Stimulated activated CD4-positive, alpha-beta T cell treated with anti-CD3 and anti-CD28 coated beads, Interleukin-1b, Interleukin-23, amount 100 ng/mL, for 1 hour (primary cell): ENCODE measurements at places on chromosomes 1 and 21.
A peak's percentile ranks its signal among the peaks of the same experiment; 100 is the strongest.

- DNase-seq = no peak
These were observed 28.4 kb downstream of the AK2 start for GRCh38 chr1:33008051-33008914.

- no peak for DNase-seq
These were observed 816 bp downstream of the HYI start for GRCh38 chr1:43452789-43453441.

DNA sequence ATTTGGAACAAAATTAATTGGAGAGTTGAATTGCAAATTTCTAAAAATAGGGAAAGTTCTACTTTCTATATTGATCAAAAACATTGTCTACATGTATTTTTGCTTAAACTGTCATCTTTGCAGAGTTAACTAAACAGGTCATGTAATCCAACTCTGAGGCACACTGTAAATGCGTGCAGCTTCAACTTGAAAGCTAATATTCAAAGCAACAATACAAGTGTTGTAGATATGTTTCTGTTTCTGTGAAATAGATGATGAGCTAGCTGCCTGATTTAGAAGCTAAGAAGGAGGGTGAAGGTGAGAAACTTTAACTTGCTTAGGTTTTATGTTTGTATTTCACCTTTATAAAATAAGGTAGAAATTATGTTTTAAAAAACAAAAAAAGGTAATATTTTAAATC, 77.2 kb downstream of the IVNS1ABP start:
- DNase-seq = no peak

DNA sequence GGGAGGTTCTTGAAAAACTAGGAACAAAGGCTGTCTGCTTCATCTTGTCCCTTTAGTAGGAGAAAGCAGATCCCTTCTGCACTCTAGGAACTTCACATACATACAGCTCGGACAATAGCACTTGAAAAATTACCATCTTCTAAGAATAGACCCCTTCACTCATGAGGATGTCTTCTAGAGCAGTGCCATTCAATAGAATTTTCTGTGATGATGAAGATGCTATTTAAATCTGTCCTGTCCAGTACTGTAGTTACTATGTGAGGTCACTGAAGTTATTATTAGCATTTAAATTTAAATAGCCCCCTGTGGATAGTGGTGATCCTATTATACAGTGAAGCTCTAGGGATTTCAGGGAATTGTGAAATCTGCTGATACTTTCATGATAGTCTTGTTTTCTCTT, 46.4 kb upstream of the RAB3GAP2 start:
- no peak for DNase-seq

DNA sequence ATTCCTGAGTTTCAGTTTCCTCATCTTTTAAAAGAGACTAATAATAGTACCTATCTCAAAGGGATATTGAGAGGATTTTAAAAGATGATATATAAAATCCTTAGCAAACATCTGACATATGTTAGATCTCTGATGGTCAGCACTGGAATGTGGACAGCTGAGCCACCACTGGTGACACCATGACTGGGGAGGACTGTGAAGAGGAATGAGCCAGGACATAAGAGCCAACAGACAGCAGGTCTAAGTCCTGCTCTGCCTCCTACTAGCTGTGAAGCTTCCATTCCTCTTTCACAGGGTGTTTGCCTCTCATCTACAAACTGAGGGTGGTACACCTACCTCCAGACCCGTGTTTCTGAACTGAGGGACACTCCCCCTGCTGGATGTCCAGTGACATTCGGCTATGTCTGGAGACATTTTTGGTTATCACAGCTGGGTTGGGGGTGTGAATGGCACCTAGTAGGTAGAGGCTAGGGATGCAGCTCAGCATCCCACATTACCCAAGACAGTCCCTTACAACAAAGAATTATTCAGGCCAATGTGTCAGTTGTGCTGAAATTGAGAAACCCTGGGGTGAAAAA, 109.1 kb upstream of the OLIG2 start:
- no peak for DNase-seq

- no peak for DNase-seq
These were observed 63.7 kb downstream of the SLX9 start for GRCh38 chr21:45003331-45004058.

- DNase-seq = no peak
These were observed 85.9 kb downstream of the PDE9A start for GRCh38 chr21:42739061-42739931.

DNA sequence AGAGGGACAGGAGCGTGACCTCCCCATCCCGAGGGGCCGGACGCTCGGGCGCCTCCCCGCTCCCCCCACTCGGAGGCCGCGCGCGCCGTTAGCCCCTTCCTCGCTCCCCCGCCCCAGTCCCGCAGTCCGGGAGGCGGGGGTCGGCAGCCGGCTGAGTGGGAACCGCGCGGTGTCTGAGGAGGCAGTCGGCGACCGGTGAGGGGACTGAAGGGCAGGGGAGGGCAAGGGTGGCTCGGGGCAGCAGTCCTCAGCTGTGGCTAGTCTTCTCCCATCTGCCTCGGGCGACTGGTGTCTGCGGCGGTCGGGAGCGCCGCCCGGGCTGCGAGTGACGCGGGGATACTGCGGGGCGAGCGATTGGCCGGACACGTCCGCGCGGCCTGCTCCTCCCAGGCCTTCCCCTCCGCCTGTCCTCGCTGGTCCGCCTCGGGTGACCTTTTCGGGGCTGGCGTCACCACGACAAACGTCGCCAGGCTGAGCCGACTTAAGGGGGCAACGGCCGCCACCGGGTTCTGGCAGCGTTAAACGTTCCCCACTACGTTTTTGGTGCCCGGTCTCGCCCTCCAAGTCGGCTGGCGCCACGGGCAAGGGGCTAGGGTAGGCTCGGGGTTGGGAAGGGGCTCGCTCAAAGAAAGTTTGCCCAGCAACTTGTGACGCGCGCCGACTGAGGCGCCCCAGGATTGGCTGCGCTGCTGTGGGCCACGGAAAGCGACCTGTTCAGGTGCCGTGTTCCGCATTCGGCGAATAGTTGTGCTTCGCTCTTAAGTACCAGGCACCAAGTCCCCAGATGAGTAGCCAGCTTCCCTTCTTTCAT, 538 bp downstream of the ZNF672 start:
- peak; percentile 61 for DNase-seq

- DNase-seq = no peak
These were observed 233.9 kb downstream of the PTBP2 start for GRCh38 chr1:96955307-96956012.

GRCh38 chr1:23963617-23964234, 4.1 kb downstream of the PNRC2 start:
- DNase-seq = no peak

GRCh38 chr1:171922999-171923398, 81.7 kb downstream of the DNM3 start:
- DNase-seq = no peak

- DNase-seq = no peak
These were observed 62.5 kb downstream of the ASH1L start for GRCh38 chr1:155499953-155500639.

GRCh38 chr1:14986168-14986567, 167.4 kb upstream of the TMEM51 start:
- DNase-seq = no peak

DNA sequence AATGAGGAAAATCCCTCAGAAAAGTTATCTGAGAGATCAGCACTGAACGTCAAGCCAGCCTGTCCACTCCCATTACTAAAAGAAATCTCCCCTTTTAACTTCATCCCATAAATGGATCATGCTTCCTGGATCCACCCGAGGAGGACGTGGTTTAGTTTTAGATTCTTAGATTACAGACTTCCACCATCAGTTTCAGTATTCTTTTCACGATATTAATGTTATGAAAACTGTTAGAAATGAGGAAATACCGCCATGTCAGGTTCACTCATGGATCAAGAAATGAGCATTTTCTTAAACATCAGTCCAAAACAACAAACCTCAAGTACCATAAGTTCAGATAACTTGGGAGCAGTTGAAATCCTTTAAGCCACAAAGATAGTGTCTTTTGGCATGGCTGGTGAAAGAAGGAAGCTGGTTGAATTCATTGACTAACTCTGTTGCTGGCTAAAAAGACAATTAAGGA, 49.8 kb downstream of the NFIA start:
- no peak for DNase-seq

DNA sequence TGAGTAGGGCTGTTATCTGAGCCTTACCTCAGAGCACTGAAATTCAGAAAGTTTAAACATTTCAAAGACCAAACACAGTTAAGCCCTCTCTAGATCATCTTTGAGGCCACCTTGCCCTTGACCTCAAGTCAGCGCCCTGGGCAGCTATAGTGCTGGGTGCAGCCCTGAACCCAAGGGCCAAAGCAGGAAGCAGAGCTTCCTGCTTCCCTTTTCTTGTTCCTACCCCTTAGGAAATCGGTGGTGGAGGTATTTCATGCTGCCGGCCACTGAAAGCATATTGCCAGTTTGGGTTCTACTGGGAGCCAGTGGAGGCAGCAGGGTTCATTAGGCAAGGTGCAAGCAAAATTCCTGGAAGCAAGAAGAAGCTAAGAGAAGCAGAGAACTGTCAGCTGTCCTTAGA, 26.1 kb downstream of the CD244 start:
- DNase-seq = no peak

- DNase-seq = no peak
These were observed 17.3 kb upstream of the NMNAT2 start for GRCh38 chr1:183435497-183435896.

GRCh38 chr1:111873460-111874030, 115.9 kb downstream of the KCND3 start:
- DNase-seq = no peak

DNA sequence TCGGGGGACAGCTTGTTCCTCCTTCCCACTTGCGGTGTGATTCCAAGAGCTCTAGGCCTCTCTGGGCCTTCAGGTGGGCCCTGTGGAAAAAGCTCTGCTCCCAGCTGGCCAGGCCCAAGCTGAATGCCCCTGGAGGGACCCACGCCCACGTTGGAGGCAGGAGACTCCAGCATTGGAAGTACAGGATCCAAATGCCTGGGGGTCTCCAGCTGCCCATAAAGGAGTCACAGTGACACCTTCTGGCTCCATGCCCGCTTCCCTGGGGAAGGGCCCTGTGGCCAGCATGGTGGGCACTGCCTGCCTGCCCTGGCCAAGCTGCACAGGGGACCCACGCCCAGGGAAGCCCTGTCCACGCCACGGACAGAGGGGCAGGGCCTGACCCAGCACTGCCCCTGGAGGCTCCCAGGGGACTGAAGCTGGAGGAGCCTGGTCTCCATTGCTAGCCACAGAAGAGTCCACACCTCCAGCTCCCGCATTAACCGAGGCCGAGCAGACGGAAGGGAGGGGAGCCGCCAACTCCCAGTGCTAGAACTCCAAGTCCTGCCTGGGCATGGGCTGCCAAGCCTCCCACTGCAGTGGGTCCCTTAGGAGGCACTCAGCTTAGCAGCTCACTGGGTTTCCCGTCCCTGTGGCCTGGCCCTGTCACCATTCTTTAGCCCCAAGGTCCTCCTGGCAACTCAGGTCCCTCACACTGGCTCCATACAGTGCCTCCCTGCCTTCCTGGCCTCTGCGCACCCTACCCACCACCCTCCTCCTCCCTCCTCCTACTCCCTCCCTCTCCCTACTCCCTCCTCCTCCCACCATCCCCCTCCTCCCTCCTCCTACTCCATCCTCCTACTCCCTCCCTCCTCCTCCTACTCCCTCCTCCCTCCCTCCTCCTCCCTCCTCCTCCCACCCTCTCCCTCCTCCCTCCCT, 41.9 kb downstream of the WNT9A start:
- no peak for DNase-seq

DNA sequence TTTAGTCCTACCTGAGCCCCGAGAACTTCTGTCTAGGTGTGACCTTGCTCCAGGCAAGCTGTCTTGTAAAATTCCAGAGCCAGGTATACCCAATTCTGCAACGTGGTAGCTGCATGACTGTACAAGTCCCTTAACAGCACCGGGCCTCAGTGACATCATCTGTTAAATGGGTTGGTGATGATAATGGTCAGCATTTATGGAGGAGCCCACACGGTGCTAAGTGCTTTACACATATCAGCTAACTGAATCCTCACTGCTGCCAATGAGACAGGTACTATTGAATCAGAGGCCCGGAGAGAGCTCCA, 37.2 kb upstream of the PADI1 start:
- no peak for DNase-seq

GRCh38 chr1:242623756-242624155, 99.3 kb upstream of the PLD5 start:
- no peak for DNase-seq

- DNase-seq = no peak
These were observed 92.9 kb downstream of the LTN1 start for GRCh38 chr21:28899744-28900143.

- DNase-seq = no peak
These were observed 64.0 kb downstream of the ITPKB start for GRCh38 chr1:226674892-226675714.

- DNase-seq = no peak
These were observed 94.0 kb upstream of the NGF start for GRCh38 chr1:115432061-115432460.

GRCh38 chr1:18794051-18794450, 65.4 kb downstream of the TAS1R2 start:
- DNase-seq = no peak

GRCh38 chr1:14487671-14488070, 110.8 kb upstream of the KAZN start:
- DNase-seq = no peak
